ENCODE measurements at places on chromosomes 11 and 22.

GRCh38 chr22:31104869-31105268 lies 2.5 kb downstream of the SELENOM start:
- DNase-seq, result peak; percentile 90

GRCh38 chr11:36193721-36194120 lies 95.5 kb downstream of the COMMD9 start:
- DNase-seq, result no peak

DNA sequence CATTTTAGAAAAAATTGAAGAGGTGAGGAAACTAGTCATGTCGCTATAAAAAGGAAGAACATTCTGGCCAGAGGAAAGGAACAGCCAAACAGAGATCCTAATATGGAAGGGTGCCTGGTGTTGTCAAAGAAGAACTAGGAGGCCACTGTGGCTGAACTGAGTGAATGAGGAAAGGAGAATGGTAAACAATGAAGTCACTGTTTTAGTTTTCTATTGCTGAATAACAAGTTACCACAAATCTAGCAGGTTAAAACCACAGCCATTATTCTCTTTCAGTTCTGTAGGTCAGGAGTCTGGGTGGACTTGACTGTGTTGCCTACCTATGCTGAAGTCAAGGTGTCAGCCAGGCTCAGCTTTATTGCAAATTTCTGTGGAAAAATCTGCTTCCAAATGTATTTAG lies 549.3 kb upstream of the CCDC90B start:
- DNase-seq, result no peak

- DNase-seq, result peak; percentile 87
Observed at GRCh38 chr11:75474878-75475766, 42.1 kb upstream of the KLHL35 start.

- peak; percentile 67 for DNase-seq
Observed at GRCh38 chr11:63635762-63636465, 21.7 kb upstream of the PLAAT3 start.

DNA sequence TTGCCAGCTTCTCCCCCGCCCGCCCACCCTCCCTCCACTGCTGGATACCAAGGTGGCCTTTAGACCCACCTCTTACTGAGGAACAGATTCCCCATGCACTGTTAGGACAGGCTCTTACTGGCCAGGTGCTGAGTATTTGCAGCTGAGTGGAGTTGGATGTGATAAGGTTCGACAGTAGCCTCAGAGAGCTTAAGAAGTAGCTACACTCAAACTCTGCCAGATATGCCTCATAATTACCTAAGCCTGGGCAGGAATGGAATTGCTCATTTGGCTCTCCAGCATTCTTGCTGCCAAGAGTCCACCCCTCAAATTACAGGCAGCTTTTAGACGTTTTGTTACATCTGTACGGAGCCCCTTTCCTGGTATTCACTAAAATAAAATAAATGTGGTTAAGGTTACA lies 9.6 kb downstream of the FAM181B start:
- DNase-seq, result no peak

DNA sequence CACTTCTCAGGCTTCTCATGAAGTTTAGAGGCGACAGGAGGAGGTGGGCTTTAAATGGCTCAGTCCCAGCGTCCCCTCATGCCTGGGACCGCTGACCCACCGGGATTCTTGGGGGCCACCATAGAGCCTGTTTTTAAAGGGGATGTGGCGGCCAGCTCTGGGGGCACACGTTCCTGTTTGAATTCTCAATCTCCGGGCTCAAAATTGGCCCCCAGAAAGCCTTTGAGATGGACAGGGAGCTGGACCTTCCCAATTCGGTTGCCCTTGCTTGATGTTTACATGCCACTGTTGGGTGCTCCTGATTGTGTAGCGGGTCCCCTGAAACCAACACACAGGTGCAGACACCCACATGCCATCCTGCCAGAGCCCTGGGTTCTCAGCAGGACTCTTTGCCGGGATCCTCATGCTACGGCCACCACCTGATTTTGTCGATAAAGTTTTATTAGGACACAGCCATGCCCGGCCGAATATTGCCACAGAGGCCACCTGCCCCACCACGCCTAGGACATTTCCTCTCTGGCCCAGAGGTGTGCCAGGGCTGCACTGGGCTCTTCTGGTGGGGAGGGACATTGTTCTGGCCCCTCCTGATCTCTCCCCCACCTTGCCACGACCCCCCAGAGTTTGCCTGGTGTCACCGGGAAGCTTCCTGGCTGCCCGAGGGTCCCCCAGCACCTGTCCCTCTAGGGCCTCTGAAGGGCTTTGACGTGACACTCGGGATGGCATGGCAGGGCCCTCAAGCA lies 71.6 kb downstream of the KCNQ1 start:
- peak; percentile 14 for DNase-seq

DNA sequence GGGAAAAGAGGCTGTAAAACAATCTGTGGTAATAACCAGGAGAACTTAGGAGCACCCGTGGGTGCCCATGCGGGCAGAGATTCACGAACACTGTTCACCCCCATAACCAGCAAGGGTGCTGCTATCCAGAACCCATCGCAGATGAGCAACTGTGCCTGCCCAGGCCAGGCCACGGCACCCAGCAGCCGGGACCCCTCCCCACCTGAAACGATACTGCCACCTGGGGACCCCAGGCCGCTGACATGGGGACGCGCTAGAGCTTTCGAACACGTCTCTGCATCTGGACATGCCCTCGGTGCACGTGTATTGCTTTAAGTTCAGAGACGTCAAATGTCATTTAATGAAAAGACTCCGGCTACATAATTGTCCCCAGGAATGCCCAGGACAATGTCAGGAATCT lies 14.3 kb upstream of the MUC2 start:
- peak; percentile 24 for DNase-seq

- DNase-seq, result no peak
Observed at GRCh38 chr22:39856588-39856987, 37.0 kb downstream of the ENTHD1 start.

- DNase-seq, result no peak
Observed at GRCh38 chr11:111379602-111380136, 594 bp upstream of the POU2AF1 start.

DNA sequence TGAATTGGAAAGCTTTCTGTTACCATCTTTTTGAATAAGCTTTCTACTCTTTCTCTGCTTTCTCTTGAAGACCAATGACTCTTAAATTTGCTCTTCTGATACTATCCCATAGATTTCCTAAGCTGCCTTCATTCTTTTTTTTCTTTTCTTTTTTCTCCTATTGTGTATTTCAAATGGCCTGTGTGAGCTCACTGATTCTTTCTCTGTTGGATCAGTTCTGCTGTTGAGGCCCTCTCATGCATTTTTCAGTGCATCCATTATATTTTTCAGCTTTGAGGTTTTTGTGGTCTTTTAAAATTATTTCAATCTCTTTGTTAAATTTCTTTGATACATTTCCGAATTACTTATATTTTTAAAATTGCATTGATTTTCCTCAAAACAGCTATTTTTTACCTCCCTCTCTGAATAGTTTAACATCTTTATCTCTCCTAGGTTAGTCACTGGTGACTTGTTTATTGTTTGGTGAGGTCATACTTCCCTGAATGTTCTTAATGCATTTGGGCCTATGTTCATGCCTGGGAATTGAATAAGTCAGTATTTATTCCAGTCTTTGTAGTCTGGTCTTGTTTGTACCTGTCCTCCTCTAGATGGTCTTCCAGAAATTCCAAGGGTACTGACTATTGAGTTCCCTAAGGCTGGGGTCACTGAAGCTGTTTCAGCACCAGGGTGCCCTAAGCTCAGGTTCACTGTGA lies 110.6 kb upstream of the SERPIND1 start:
- no peak for DNase-seq

GRCh38 chr11:7520981-7521487 lies 7.2 kb downstream of the PPFIBP2 start:
- no peak for DNase-seq

- peak; percentile 22 for DNase-seq
Observed at GRCh38 chr22:49124608-49125007, 703.1 kb downstream of the BRD1 start.

DNA sequence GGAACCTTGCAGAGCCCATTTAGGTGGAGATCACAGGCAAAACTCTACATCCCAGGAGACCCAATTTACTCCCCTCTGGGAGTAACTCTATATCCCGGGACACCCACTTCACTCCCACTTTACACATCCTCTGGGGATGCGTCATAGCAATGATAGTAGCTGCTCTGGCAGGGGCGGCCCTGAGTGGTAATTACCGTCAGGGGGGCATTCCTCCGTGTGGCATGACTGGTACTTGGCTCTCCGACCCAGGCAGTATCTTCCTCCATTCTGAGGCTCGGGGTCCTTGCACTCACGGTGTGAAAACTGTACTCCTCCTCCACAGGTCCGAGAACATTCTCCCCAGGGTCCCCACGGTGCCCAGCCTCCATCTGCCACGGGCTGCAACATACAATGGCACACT lies 17.2 kb downstream of the ADAMTS8 start:
- no peak for DNase-seq

DNA sequence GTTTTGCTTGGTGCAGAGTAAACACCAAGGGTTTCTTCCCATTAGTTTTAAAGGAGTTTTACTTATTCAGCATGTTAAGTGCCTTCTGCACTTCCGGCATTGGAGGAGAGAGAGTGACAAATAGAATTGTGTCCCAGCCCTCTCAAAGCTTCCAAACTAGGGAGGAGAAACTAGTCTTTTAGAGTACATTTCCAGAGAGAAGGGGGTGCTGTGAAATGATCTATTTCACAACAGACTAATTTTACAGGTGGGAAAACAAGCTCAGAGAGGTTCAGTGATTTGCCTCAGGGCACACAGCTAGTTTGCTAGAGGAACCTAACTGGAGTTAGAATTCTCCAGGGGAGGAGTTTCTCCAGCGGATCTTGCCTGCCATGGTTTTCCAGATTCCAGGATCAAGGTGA lies 12.6 kb downstream of the MPST start:
- no peak for DNase-seq

DNA sequence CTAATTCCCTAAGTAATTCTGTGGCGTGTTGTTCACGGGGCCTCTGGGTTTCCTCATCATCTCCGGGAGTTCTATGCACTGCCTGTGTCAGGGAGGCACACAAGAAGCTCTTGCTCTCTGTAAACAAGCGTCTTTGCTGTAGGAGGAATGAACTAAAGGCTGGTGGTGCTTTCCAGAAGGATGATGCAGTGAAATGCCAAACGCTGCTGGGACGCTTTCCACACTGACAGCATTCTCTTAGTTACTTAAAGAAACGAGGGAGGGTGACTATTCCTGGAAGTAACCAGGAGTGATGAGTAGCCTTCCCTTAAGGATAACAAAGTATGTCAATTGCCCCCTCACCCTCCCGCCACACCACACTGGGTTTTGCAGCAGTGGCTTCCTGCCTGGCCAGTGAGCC lies 38.5 kb upstream of the NUP50 start:
- DNase-seq, result no peak

DNA sequence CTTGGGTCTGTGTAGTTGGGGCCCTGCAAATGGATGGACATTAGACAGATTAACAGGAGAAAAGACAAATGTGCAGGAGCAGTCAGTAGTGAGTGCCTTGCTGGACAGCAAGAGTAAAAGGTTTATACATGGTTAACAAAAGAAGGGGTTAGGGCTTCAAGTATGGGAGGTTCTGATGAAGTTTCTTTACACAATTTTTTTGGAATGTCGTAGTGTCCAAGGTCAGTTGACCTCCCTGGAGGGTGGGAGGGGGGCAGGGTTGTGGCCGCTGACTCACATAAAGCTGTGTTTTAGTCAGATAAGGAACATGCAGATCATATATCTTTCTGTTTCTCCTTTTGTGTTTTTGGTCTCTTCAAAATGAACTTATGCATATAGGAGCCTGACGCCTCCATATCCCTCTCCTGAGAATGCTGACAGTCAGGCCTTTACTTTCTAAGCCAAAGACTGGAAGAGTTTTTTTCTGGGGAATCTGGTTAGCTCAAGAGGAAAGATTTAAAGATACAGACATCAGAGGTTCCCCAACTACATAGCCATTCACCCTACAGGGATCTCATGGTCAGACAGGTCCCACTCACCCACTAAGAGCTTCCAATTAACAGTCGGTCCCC lies 134.3 kb downstream of the NECTIN1 start:
- DNase-seq, result no peak

GRCh38 chr11:102047305-102047924 lies at the start of gene CFAP300:
Gene CFAP300 (plus strand): TSS chr11:102047437. CDS start chr11:102047471, 34 bp downstream.
- peak; percentile 78 for DNase-seq

DNA sequence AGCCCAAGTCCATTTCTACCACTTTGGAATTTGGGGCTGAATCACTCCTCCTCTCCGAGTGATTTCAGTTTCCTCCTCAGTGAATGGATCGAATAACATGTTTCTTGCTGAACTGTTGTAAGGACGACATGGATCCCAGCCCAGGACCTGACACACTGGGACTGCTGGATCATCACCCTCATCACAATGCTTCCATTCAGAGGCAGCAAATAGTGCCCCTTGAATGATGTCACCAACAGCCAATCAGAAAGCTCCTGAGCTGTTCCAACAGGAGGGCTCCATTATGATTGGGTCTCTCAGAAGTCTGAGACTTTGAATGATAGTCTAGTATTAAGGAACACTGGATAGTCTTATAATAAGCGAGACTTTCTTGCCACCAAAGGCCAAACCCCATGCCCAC lies 158.9 kb downstream of the MYO18B start:
- DNase-seq, result no peak

- DNase-seq, result no peak
Observed at GRCh38 chr22:33555814-33556522, 364.3 kb downstream of the LARGE1 start.

Data from H9 (cell line).